ENCODE measurements at places on chromosomes 6 and 20. TPM values are rescaled to one million over a fixed set of nuclear protein-coding genes. Genes with fewer than 3 reads are reported as not detected.

TMEM181 gene
- 13.8 TPM for total RNA-seq

MAFB gene
- total RNA-seq = 24.8 TPM

UQCC2 gene
- total RNA-seq = 203 TPM

DEFB124 gene
- 0.44 TPM for total RNA-seq

OXT gene
- total RNA-seq = 0.92 TPM

CALHM4 gene
- total RNA-seq = not detected

SASH1 gene
- total RNA-seq = 36.2 TPM

GLP1R gene
- 10.3 TPM for total RNA-seq

GFOD1 gene
- total RNA-seq = 59.3 TPM

DLL1 gene
- 19.0 TPM for total RNA-seq

LY86 gene
- total RNA-seq = 2.4 TPM

LPIN3 gene
- 12.1 TPM for total RNA-seq

BFSP1 gene
- total RNA-seq = 0.41 TPM

TSHZ2 gene
- total RNA-seq = 12.6 TPM

HLA-DMB gene
- 15.8 TPM for total RNA-seq

ANKRD66 gene
- not detected for total RNA-seq

DNA sequence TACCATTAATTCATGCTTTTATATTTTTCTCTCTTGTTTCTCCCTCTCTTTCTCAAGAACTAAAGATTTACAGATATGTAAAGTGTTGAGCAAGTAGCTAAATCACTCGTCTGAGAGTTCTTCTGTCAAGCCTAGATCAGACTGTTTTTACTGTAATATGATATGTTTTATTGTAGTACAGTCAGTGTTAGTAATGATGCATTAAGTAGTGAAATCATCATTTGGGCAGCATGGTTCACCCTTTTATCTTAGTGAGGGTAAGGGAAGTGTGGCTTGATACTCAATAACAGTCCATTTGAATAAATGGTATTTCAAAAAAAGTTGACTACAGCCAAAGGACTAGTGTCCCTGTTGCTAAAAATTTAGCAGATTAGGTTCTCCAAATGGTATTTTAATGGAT lies 9.2 kb downstream of the CYB5R4 start:
- no peak for DNase-seq

- no peak for DNase-seq
These were observed 425.7 kb upstream of the ARID1B start for GRCh38 chr6:156351346-156351966.

DNA sequence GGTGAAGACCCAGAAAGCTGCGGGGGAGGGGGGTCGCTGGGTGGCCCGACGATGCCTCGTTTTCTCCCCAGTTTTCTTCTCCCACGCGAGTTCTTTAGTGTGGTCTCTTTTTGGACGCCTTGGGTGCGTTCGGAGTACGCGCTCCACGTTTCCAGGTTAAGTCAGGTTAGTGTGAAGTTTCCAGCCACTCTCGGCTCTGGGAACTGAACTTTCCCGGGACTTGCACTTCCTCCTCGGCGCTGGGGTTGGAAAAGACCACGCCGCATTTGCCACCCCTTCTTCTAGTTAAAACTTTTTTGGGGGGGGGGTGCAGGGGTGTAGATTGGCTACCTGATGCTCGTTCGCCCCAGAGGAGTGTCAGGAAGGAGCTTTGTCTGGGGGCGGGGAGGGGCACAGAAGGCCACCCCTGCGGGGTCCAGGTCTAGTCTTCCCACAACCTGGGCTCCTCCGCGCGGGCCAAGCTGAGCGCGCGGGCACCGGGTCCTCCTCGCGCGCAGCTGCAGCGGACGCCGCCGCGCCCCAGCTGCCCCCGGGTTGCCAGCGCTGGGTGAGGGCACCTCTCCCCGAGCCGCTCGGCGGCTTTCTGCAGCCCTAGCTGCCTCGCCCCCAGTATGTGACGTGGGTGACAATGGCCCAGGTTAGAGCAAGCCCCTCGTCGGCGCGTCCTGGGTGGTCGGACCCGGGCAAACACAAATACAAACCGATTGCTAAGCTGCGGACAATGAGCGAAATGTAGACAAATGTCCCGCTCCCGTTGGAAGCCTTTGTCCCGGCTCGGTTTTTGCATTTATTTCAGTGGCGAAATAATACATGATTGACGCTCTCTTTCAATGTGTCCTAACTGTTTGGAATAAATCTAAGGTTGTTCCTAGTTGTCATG lies 1.7 kb upstream of the NKX2-2 start:
- no peak for DNase-seq

- no peak for DNase-seq
These were observed 17.0 kb downstream of the NFATC2 start for GRCh38 chr20:51525241-51526105.

DNA sequence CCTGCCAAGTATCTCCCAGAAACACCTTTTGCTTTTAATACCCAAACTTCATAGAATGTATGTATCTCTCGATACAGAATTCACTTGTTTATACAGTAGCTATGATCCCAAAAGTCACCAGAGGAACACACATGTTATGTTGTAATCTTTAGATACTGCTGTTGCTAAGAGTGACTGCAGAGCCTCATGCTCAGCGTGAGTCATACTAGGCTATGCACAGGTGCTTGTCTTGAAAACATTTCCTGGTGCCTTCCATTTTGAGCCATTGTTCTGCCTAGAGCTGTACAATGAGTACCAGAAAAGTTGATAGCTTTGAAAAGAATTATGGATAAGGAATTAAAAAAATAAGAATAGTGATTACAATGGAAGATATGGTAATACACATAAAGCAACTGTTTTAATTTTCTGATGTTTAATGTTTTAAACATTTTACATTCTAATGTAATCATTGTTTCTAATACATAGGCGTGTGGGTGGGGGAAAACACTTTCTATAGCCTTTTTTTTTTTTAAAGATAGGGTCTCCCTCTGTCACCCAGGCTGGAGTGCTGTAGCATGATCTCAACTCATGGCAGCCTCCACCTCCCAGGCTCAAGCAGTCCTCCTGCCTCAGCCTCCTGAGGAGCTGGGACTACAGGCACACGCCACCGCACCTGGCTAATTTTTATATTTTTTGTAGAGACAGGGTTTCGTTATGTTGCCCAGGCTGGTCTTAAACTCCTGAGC lies 79.4 kb downstream of the CD24 start:
- no peak for DNase-seq

GRCh38 chr6:21612067-21612745 lies 18.7 kb downstream of the SOX4 start:
- no peak for DNase-seq

DNA sequence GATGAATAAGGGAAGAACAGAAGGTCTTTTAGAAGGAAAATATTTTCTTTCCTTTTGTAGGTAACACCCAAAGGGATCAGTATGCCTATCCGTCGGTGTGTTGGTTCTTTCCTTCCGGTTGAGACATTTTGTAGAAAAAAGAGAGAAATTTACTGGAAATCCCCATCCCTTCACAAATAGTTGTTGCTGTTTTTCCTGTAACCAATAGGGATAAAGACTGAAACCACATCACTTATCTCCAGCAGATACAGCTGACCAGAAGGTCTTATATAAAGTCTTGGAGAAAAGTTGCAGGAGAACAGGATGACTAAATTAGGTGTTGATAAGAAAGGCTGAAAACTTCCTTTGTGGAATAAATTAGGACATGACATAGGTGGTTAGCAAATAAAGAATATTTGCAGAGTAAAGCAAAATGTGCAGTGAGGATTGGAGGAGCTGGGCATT lies 14.8 kb upstream of the HLA-DRB1 start:
- no peak for DNase-seq

- DNase-seq = no peak
These were observed 18.9 kb upstream of the MOCS1 start for GRCh38 chr6:39953076-39953618.

DNA sequence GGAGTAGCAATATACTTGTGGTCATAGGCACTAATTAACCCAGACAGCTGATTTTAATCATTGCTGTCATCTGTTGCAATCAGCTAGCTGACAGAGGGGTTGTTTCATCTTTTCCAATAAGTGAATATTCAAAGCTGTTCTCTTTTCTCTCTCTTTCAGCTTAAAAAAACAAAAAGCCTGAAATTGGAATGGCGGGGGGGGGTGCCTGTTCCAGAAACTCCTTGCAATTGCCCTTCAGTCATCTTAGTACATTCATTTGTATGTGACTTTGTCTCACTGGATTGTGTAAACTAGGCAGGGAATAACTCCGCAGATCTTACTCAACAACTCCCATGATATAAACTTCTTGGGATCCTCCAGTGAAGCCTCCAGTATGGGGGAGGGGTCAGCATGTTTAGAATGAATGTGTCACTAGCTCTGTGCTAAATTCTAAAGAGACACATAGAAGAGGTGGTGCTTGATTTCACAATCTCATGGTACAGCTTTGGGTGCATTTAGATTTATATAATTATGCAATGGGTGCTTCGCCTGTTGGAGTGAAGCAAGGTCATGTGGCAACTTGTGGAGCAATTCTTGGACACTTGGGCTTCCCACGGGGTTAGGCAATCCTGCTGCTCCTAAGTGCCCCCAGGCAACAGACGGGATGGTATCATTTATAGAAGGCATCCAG lies 40.1 kb downstream of the SLC24A3 start:
- no peak for DNase-seq

- DNase-seq = no peak
These were observed 492.4 kb downstream of the RFPL4B start for GRCh38 chr6:112839525-112839961.

- DNase-seq = no peak
These were observed 148.3 kb downstream of the RFX6 start for GRCh38 chr6:117025310-117025709.

- DNase-seq = no peak
These were observed 1316.0 kb upstream of the GJE1 start for GRCh38 chr6:140816681-140817080.

- no peak for DNase-seq
These were observed 9.8 kb upstream of the CGA start for GRCh38 chr6:87104667-87105066.

DNA sequence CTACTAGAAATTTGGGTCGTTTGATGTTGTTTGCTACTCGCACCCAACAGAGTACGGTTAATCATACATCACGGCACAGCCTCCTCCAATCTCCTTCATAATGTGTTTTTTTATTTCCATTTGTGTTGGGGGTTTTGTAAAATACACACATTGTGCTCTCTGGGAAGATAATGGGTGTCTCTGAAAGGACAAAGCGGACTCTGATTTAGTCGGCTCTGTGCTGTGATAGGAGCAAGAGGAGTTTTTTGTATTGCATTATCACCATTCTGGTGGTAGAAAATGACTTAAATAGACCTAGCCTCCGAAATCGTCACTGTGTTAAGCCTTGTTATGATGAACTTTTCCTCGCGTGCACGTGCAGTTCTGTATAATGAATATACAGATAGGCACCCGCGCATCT lies 196.3 kb downstream of the CDH4 start:
- no peak for DNase-seq

DNA sequence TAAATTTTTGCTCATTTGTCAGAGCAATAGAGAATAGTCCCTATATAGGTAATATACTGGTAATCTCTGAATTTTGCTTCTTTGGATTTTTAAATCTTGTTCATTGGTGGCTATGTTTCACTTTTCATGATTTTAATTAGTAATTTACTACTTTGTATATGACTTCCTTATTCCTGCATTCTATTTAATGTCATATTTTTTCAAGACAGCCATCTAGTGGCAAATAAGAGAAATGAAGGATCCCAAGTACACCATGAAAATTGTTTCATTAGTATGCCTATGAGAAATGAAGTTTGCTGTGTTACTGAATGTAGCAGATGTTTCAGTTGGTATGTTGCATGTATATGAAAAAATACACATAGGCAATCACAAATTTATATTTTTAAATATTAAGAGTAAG lies 82.4 kb downstream of the ZNF292 start:
- DNase-seq = no peak

DNA sequence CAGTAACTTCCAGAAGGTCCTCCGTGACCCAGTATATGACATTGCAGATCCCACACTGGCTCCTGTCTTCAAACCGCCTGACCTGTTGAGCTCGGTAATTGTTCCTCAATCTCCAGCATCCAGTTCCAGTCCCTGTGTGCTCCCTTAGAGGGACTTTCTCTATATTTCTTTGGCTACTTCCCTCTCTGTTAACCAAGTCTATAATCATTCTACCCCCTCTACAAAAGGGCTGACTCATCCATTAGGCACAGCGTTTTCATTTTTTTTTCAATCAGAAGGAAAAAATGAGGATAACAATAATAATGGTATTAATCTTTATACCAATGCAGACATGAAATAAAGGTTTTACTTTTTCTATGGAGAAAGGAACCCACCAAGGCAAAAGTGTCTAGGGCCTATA lies 69.3 kb downstream of the FAM229B start:
- no peak for DNase-seq

DNA sequence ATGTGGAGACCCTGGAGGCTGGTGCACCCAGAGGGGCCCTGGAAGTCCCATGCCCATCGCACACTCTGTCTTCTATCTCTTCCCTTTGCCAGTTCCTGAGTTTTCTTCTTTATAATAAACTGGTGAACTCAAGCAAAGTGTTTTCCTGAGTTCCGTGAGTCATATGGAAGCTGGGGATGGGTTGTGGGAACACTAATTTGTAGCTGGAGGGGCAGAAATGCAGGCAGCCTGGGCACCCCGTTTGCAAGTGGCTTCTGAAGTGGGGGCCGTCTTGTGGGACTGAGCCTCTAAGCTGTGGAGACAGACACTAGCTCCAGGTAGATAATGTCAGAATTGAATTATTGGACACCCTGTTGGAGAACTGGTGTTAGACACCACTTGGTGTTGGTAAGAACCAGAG lies 3.2 kb upstream of the PPP1R3G start:
- DNase-seq = no peak

- no peak for DNase-seq
These were observed 13.1 kb upstream of the SAYSD1 start for GRCh38 chr6:39128106-39128505.

GRCh38 chr6:26254724-26255123 lies 110.3 kb upstream of the BTN3A2 start:
- DNase-seq = no peak

DNA sequence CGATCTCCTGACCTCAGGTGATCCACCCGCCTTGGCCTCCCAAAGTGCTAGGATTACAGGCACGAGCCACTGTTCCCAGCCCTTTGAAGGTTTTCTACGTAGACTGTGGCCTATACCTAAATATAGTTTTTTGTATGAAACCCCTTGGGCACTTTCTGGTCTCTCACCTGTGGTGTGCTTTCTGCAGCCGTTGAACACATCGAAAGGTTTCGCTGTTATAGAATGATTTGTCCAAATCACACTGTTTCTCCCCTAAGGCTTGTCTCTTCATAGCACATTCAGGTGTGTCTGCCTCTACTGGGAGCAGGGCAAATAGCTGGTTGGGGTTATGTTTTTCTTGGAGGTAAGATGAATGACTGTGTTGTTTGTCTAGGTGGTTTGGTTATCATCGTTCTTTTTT lies 597.9 kb downstream of the RNF144B start:
- DNase-seq = no peak

GRCh38 chr20:14193885-14194284 lies 143.5 kb downstream of the FLRT3 start:
- DNase-seq = no peak

- no peak for DNase-seq
These were observed 5.6 kb upstream of the IFNGR1 start for GRCh38 chr6:137224799-137225198.
